Spleen (tissue), 13 donors: ENCODE measurements at places on chromosomes 6 and 20.

- DNase-seq: no peak
These were observed 23.9 kb upstream of the RALGAPA2 start for GRCh38 chr20:20736303-20736702.

DNA sequence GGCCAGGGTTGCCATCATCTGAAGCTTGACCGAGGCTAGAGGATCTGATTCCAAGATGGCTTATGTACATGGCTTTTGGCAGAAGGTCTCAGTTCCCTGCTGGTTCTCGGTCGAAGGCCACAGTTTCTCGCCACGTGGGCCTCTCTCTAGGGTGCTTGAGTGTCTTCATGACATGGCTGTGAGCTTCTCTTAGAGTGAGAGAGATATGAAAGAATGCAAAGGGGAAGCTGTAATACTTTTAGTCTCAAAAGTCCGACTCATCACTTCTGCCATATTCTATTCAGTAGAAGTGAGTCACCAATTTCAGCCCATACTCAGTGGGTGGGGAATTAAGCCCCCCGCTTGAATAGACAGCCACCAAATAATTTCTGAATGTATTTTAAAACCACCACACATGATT, 94.2 kb downstream of the UTRN start:
- no peak for DNase-seq

- DNase-seq: no peak
These were observed 70.2 kb downstream of the CEP57L1 start for GRCh38 chr6:109165392-109165974.

- DNase-seq: no peak
These were observed 34.1 kb upstream of the HLA-DQB1 start for GRCh38 chr6:32700391-32701040.

GRCh38 chr6:136334853-136335252, 45.2 kb upstream of the BCLAF1 start:
- no peak for DNase-seq

GRCh38 chr6:144443157-144443556, 158.0 kb downstream of the UTRN start:
- no peak for DNase-seq

DNA sequence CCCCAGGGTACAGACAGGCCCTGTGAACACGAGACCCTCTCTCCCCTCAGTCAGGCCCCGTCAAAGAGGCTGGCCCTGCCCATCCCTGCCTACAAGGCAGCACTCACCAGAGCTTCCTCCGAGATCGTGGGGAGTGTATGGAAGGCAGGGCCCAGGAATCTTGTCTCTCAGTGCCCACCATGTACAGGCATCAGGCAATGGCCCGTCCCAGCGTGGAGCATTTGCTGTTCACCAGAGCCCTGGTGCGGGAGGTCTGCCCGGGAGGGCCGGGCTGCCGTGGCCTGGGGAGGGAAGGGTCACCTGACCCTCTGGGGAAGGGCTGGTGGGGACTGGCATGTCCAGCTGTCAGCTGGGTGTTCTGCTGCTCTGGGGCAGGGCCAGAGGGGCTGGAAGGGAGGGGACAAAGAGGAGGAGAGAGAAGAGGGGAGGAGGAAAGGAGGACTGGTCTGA, at the start of gene IP6K3:
Gene IP6K3, minus strand, starts transcription at position 255 of the 450 bp plus-strand sequence. CDS start 11,429 bp downstream, outside the sequence.
- no peak for DNase-seq

- no peak for DNase-seq
These were observed 2.2 kb upstream of the CABLES2 start for GRCh38 chr20:62409086-62409853.

GRCh38 chr6:6998194-6998569, 109.6 kb upstream of the RREB1 start:
- peak; percentile 32 for DNase-seq

GRCh38 chr6:40322336-40322735, 264.8 kb downstream of the LRFN2 start:
- no peak for DNase-seq

- DNase-seq: no peak
These were observed 45.2 kb upstream of the KLHL31 start for GRCh38 chr6:53710788-53711187.

DNA sequence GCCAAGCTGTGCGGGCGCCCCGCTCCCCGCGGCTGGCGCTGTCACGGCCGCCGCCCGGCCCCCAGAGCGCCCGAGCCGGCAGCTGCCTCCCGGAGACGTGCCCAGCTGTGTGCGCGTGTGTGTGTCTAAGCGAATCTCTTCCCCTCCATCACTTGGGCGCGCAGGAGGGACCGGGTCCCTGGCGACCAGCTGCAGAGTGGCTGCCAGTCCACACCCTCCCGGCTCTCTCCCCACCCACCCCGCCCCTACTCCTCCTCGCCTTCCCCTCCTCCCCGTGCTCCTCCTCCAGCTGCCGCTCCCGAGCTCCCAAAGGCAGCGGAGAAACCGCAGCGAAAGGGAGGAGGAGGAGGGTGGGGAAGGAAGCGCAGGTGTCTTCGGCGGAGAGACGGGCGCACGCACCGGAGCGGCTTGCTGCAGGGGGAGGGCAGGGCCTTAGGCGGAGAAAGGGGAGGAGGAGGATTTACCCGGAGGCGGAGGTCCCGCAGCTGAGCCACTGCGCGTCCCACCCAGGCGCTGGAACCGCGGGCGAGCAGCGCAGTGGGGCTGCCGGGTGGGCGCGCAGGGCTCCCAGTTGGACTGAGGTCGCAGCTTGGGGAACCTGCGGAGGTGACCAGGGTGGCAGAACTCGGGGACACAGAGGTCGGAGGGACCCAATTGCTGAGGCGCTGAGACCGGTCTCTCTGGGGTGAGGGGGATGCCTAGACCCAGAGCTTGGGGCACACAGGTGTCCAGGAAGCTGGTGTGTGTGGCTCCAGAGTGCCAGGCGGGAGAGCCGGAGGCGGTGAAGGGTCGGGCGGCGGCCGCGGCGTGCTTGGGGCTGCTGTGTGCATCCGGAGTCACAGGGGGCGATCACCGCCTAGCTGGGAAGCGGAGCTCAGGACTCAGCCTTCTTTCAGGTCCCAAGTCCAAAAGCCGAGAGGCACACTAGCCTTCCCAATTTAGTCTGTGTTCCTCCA, at the start of gene HS3ST5:
Gene HS3ST5, minus strand, starts transcription at position 198 of the 956 bp plus-strand sequence. CDS start 280,178 bp downstream, outside the sequence.
- peak; percentile 72 for DNase-seq

DNA sequence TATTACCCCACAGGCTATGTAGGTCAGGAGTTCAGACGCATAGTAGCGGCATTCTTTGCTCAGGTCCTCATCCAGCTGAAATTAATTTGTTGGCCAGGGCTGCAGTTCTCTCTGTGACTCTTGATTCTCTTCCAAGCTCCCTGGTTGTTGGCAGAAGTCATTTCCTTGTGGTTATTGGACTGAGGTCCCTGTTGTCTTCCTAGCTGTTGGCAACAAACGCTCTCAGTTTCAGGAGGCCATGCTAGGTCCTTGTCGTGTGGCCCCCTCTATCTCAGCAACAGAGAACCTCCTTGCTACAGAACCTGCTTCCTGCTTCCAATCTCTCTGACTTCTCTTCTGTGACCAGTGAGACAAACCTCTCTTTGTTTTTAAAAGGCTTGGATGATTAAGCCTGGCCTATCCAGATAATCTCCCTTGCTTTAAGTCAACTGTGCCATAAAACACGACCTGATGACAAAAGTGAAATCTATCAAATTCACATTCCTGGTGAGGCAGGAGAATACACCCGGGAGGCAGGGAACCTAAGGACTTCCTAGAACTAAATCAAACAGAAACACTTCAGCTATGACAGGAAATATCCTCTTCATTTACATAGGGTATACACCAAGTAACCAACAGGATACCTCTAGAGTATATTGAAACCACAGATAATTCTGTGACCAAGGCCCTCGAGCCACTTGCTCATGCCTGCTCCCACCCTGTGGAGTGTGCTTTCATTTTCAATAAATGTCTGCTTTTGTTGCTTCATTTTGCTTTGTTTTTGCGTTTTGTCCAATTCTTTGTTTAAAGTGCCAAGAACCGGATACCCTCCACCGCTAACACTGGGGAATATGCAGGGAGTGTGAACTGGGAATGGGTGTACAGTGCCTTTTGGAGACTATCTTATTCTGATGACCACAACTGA, 196.0 kb downstream of the BTBD3 start:
- no peak for DNase-seq

DNA sequence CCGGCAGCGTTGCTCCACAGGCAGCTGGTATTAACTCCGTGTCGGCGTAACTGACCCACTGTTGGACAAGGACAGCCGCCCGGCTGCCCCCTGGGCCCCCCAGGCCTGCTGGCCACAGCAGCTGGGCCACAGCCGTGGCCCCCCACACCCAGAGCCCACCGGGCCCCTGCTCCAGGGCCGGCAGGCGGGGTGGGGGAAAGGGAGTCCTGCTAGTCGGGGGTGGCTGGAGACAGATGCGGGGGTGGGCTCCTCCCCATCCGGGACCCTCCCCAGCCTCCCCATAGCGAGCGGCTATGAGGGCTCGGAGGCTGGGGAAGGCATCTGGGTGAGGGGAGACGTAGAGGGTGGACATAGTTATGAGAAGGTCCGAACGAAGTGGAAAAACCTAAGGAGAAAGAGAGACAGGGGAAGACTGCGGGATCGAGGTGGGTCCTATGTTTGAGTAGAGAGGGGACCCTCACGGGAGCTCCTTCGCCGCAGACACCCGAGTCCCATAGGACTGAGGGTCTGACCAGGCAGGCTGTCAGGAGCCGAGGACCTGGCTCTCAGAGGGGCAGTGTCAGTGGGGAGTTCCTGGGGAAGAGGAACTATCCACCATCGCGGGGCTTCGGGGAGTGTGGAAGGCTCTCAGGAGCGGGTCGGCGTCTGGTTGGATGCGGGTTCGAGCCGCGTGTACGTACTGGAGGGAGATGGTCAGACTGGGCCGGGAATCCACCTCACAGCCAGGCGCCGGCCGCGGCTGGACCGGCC, 511 bp downstream of the VARS1 start:
- peak; percentile 84 for DNase-seq

DNA sequence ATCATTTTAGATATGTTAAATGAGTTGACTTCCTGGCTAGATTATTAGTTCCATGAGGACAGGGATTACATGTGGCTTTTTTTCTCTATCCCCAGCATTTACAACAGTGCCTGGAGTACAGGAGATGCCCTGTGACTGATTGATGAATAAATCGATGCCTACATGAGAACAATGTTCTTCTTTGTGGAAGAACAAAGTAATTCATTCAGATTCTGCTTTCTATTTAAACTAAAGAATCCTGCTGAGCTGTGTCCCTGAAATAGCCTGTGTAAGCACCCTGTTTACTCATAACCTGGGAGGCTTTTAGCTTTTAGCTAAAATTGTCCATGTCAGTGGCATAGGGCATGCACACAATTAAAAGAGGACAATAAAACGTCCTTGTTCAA, 125.1 kb upstream of the BTBD3 start:
- no peak for DNase-seq

DNA sequence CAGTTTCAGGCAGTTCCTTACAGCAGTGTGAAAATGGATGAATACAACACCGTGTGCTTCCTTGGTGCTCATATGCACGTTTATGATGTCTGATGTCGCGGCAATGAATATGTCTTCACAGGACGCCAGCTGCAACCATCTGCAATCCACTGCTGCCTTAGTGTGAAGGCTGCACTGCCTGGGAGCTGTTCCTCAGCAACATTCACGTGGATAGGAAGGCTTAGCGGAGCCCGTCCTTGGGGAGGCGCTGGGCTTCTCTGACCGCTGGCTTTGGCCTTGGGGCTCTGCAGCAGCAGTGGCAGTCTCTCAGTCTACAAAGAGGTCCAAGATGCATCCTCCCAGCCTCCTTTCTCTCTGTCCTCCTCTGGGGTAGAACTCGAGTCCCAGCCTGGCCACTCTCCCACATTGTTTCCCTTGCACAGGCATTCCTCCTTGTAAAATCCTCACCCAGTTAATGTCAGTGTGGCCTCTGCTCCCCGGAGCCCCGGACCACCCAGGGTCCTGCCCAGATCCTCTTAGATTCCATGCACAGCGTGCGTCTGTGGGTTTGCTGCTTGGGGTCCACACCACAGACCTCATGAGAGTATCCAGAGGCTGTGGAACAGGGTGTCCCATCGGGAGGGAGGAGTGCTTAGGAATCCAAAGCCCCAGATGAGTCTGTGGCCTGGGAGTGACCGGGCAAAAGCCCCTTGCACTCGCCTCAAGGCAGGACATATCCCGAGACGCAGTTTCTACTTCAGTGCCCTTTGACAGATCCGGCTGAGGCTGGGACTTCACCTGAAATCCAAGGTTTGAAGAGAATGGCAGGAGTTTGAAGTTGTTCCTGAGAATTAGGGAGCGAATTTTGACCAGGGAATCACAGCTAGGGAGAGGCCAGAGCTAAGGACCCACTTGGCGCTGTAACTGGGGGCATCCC, 181.3 kb downstream of the THBS2 start:
- no peak for DNase-seq

- no peak for DNase-seq
These were observed 48.0 kb downstream of the CEP85L start for GRCh38 chr6:118603372-118603771.

- DNase-seq: no peak
These were observed 108.6 kb upstream of the NAA20 start for GRCh38 chr20:19908576-19908975.

DNA sequence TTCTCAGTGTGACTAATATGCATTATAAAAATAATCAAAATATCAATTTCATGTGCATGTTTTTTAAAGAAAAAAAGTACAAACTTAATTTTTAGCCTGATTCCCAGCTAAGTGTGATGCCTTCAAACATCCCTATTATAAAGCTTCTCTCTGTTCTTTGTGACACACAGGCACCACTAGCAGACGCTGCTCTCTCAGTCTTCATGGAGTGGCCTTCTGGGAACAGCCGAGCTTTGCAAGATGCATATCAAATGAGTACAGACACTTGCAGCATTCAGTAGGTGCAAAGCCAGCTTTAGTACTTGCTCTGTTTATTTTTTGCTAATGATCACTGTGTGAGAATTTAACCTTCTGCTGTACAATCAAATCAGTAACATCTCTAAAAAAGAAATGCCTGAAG, 340.0 kb downstream of the ADGRB3 start:
- DNase-seq: no peak

DNA sequence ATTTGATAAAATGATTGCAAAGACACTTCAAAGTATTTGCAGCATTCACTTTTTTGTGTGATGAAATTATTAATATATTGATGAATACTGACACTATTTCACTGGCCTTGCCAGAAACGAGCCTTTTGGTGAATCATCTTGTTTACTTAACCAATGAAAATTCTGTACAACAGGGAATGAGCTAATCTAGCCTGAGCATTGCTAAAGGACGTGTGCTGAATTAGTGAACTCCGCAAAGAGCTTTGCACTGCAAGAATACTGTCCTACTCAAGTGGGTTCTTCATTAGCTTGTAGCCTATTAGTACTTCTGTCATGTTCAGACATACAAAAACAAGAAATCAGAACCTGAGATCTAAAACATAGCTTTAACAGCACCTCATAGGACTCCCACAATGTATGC, 172.0 kb upstream of the NRSN1 start:
- no peak for DNase-seq

GRCh38 chr6:36985417-36985807, 584 bp downstream of the MTCH1 start:
- DNase-seq: no peak

- DNase-seq: no peak
These were observed 2.9 kb upstream of the SSTR4 start for GRCh38 chr20:23032056-23032749.

GRCh38 chr6:66772800-66773199, 1065.8 kb upstream of the EYS start:
- no peak for DNase-seq

- DNase-seq: no peak
These were observed 5.9 kb upstream of the KIAA1755 start for GRCh38 chr20:38266426-38266825.
